Activated CD8-positive, alpha-beta memory T cell treated with anti-CD3 and anti-CD28 coated beads, Interleukin-2, amount 50 U/mL, for 4 hours (primary cell): ENCODE measurements at places on chromosomes 3 and 15.

DNA sequence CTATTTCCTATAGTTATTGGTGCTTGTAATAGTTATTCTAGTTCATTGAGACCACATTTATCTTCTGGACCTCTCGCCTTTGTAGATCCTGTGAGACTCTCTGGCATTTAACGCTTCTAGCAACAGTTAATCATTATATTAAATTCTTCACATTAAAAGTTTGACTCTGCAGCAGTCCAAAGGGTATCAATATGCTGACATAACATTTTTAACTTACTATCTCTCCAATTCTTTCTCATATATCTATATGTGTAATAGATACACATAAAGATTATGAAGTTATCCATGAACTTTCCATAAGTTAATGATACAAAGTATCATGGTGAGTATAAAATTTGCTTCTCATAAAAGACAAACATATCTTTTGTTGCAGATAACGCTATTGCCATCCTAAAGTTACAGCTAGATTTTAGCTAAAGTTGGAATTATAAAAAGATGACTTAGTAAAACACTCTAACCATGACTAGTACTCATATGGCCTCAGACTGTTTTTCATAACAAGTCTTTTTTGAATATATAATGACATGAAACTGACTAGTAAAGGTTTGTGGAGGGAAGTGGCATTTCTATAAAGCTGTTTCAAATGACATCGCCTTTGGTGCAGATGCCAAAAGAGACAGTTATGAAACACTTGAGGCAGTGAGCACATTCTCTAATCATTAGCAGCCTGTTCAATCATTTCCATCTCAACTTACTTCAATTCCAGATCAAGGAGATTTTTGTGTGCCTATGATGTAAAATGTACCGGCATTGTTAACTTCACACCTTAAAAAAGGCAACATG lies 379.3 kb upstream of the CBLB start:
- DNase-seq: no peak

- no peak for DNase-seq
Measured at GRCh38 chr15:57216288-57216687, 160.0 kb upstream of the CGNL1 start.

GRCh38 chr3:62318365-62318751 lies 55.0 kb downstream of the FEZF2 start:
- DNase-seq: no peak

GRCh38 chr3:186870421-186871201 lies 28.1 kb downstream of the ADIPOQ start:
- no peak for DNase-seq

DNA sequence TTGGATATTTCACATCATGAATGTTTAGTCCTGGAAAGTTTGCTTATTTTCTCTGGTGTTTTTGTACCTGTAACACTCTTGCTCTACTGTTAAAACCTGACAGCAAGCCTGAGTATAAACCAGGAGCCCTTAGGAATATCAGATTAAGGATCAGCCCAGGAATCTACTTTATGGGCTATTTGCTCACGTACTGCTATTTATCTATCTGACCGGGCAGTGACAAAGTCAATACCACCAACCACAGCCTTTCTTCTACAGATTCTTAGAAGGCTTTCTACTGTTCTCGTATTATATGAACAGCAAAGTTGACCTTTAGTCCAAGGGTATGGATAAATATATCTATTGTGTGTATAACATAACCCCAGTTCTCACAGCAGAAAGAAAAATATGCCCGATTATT lies 521.2 kb downstream of the RBMS3 start:
- DNase-seq: no peak

DNA sequence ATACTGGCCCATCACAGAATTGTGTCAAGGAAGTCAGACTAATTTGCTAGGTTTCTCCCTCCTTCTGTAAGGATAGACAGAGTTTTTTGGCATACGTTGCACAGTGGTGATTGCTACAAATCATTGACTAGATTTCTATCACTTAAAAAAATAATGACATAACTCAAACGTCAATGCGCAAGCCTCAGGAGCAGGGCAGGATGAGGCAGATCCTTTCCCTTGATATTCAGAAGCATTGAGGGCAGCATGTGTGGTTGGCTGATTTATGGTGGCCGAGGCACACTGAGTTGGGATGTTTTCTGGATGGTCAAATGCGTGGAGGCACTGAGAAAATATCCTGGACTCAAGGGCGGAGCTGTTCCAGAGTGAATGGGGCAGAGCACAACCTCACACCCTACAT lies 14.4 kb downstream of the THSD4 start:
- no peak for DNase-seq

DNA sequence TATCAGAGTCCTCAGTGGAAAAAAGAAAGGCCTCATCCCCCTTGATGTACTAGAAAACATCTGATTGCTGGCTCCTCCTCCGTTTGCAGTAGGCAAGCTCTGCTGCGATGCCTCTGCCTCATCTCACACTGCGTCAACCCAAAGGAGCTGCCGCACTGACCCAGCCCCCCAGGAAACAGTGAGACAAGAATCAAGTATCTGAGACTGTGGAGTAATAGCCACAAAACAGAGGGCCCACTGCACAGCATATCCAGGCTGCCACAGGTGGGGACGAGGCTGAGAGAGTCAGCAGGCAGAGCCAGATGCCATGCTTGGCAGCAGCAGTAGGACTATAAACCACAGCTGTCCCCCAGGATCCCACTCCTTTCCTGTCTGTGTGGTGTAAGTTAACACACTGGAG lies 165.9 kb downstream of the STAC start:
- DNase-seq: no peak

- DNase-seq: no peak
Measured at GRCh38 chr3:134640872-134641470, 9.9 kb downstream of the KY start.

DNA sequence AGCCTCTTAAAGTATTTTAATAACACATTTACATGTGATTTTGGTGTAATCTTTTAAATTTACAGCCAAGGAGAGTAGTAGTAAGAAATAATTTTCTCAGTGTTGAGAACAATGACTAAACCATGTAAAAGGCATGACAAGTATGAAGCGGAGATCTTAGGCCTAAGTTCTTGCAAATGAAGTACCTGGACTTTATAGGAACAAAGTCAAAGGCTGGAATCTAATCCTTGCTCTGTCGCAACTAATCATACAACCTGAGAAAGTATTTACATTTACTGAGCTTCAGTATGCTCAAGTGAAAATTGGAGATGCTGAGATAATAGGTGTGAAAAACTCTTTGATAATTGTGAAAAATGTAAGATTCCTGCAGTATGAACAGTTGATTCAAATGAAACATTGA lies 86.4 kb upstream of the VGLL3 start:
- DNase-seq: no peak
